ENCODE measurements at places on chromosomes 4 and X.

DNA sequence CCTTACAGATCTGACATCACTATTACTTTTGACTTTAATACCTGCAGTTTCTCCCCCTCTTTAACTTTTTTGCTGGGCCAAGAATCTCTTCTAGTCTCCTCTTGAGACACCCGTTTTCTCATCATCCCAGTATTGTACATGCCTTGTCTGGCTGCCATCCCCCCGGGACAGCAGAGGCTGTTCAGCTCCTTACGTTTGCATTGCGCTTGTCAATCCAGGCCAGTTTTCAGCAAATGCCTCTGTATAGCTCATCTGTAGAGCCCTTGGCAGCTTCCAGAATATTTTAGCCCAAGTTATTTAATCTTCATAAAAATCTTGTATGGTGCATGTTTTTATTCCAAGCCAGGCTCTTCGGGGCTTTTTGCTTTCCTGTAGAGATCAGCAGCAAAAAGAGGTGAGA, 22.3 kb upstream of the HOPX start:
- DNase-seq: no peak

GRCh38 chrX:85808217-85808616, 239.1 kb downstream of the CHM start:
- no peak for DNase-seq

DNA sequence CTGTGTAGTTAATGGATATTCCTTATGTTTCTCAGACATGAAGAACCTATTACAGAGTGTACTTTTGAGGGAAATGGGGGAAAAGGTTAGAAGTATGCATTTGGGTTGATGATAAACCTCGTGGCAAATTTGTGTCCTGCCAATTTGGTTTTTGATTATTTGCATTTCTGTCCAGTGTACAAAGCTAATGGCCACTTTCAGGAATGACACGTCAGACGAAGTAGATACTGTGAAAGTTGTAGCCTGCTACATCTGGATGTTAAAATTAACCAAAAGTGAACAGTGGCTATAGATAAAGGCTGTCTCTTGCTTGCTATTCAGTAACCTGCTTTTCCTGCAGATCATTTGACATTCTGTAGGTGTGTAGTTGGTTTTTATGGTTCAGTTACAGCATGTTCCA, 1.0 kb downstream of the PRDX4 start:
- DNase-seq: peak; percentile 15

GRCh38 chr4:52843958-52844357, 18.2 kb upstream of the RASL11B start:
- DNase-seq: no peak

GRCh38 chr4:82071951-82072350, 301.8 kb downstream of the HNRNPD start:
- no peak for DNase-seq

DNA sequence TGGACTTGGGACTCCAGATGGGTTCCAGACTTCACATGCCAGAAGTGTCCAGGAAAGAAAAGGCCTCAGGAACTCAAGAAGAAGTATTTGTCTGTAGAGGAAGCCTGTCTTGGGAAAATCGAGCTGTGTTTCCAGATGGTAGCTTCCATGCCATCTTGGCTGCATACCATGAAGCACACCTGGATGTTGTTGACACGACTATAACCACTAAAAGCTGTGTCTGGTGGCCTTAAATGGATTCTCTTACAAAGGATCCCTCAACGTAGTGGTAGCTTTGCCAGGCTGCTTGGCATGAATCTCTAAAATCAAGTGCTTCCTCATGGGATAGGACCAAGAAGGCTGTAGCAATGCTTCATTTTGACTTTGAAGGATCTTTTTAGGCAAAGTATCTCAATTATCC, 313.4 kb upstream of the BOD1L1 start:
- DNase-seq: no peak

DNA sequence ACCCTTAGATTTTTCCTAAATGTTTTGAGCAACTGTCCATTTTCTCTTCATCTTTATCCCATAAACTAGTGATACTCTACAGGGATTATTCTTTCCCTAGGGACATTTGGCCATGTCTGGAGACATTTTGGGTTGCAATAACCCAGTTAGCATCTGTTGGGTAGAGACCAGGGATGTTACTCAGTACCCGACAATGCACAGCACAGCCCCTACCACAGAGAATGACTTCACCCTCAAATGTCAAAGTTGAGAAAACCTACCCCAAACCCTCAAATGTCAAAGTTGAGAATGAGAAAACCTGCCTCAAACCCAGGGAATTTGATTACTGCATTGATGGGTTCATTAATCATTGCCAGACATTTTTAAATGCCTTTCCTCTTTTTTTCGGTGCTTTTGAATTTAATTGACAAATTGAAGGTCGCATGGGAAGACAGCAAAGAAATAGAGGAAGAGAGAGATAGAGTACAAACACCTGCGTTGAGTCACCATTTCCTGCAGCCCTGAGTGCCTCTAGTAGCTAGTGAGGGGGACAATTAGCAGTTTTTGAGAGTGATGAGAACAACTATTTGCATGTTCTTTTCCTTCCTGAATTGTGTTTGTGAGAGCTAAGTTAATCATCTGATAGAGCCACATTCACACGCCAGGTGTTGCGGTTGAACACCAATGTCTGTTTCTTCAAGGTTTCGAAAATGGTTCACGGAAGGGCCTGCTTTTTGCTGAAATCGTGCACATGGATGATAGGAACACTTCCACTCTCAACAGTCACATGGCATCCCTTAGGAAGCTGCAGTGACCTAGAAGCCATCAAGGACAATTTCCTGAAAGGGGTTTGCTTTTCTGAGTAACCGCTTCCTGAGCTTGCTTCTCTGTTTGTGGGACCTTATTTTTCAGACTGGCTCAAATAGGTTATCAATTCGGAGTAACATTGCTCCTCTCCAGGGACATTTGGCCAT, 203.9 kb upstream of the VCX3A start:
- DNase-seq: no peak

GRCh38 chr4:1979477-1980196, 29.1 kb downstream of the NELFA start:
- no peak for DNase-seq

- no peak for DNase-seq
These were observed 93.6 kb downstream of the LNX1 start for GRCh38 chr4:53497487-53498244.

- no peak for DNase-seq
These were observed 33.2 kb upstream of the BMP15 start for GRCh38 chrX:50877310-50877709.

DNA sequence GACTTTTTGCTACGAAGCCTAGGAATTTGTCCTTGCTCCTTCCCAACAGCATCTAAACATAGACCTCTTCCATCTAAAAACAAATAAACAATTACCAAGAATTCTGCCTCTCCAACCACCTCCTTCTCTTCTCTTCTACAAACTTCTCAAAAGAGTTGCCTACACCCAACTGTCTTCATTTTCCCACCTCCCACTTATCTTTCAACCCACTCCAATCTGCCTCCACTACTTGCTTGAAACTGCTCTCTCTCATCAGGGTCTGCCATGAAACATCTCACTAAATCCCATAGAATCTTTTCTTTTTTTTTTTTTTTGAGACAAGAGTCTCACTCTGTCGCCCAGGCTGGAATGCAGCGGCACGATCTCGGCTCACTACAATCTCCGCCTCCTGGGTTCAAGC, 902 bp upstream of the FGD1 start:
- DNase-seq: no peak

DNA sequence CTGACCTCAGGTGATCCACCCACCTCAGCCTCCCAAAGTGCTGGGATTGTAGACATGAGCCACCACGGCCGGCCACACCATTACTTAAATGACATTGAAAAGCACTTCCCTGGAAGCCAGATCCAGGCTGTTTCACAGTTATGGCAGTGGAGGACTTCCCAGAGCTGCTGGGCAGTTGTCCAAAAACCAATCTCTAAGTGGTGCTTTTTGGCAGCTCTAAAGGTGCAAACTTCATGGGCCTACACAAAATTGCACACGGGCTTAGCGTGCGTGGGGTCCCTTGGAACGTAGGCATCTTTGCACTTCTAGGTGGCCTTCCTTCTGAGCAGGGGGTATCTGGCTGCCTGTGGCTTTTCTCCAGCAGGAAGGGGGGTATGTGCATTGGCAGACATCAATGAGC, 172.3 kb downstream of the SHOX start:
- no peak for DNase-seq
